ENCODE measurements at places on chromosomes 7 and 10.

- no peak for DNase-seq
Measured at GRCh38 chr7:24297362-24297761, 13.4 kb downstream of the NPY start.

DNA sequence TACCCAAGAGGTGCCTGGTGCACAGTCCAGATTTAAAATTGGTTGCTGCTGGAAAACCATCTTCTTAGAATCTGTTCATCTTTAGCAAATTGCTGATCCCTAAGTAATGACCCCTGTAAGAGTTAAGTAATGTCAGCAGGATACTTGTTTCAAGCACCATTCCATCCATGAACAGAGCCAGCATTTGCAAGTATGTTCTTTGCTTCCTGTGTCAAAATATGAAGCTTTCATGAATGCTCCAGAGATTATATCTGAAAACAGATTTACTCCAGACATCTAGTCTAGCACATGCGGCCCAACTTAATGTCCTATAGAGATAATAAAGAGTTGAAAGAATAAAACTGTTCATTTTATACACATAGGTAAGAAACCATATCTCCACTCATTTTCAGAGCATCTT is 98.7 kb upstream of the ZNF438 start:
- no peak for DNase-seq

GRCh38 chr7:107355616-107356015 is 114.2 kb upstream of the GPR22 start:
- no peak for DNase-seq

DNA sequence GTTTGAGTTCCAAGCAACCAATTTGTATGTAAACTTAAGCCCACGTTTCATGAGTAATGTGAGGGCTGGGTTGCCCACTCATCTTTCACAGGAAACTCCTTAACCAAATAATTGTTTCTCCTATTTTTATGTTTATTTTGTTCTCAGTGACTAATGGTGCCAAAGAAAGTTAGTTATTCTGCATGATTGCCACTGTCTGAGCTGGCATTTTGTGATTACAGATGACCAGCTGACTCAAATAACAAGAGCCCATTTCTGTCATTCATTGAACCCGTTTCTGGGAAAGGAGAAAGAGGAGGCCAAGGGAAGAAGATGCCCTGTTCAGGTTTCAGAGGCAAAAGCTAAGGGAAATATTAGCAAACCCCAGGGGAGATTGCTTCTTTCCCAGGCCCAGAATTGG is 186.9 kb upstream of the MYO3A start:
- no peak for DNase-seq

DNA sequence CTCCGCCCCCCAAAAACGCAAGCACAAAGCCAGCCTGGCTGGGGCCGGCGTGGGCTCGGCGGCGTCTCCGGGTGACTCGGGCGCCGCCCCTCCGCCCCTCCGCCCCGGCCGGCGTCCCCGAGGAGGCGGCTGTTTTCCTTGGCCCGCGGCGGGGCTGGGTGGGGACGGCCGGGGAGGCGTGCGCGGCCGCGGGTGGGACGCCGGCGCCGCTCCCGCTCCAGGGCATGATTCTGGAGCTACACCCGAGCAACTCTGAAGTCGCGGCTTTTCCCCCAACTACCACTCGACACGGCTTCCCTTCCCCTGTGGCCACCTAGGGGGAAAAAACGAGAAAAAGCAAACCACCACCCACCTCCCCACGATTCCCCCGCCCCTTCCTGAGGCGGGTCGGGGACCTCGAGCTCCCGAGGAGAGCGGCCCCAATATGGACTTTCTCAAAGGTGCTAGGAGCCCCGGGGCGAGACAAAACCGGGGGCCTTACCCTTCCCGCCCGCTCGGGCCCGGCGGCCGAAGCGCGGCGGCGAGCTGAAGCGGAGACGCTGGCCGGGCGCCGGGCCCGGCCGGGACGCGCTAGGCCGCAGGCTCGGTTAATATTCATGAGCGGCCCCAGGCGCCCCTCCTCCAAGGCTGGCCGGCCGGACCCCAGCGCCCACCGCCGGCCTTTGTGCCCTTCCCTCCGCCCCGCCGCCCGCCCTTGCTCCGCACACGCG is 856 bp downstream of the ARHGAP21 start:
- no peak for DNase-seq

- DNase-seq, result no peak
Measured at GRCh38 chr7:71912476-71912875, 499.7 kb downstream of the CALN1 start.
